Hematopoietic multipotent progenitor cell treated with erythropoietin and hydrocortisone succinate and interleukin-3 and kit ligand, for 8 days (in vitro differentiated cells): ENCODE measurements at places on chromosomes 6 and 20.
A peak's percentile ranks its signal among the peaks of the same experiment; 100 is the strongest.

DNA sequence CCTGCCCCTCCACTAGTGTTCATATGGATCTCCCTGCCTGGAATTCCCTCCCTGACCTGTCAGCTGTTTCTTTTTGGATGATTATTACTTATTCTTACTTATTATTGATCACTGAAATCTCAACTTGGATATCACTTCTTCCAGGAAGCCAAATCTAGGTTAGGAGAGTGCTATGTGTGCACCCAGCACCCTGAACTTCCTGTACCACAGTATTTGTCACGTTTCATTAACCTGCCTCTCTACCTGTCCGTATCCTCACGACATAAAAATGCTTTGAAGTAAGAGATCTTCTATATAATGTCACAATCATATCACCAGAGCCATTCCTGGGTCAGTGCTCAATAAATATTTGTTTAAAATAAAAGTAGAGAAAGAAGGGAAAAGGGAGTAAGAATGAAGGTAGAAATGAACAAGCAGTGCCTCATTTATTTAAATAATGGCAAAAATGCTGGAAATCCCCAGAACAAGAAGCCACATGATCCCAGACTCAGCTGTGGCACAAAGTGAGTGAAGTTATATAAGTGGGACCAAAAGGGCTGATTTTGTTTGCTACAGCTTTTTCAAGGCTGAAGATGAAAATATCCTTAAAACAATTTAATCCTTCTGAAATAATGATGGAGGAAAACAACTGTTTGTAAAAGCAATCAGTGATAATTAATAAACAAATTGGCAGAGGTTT lies 88.0 kb upstream of the MANEA start:
- no peak for DNase-seq

- DNase-seq: no peak
These were observed 32.6 kb upstream of the APCDD1L start for GRCh38 chr20:58547623-58548475.

DNA sequence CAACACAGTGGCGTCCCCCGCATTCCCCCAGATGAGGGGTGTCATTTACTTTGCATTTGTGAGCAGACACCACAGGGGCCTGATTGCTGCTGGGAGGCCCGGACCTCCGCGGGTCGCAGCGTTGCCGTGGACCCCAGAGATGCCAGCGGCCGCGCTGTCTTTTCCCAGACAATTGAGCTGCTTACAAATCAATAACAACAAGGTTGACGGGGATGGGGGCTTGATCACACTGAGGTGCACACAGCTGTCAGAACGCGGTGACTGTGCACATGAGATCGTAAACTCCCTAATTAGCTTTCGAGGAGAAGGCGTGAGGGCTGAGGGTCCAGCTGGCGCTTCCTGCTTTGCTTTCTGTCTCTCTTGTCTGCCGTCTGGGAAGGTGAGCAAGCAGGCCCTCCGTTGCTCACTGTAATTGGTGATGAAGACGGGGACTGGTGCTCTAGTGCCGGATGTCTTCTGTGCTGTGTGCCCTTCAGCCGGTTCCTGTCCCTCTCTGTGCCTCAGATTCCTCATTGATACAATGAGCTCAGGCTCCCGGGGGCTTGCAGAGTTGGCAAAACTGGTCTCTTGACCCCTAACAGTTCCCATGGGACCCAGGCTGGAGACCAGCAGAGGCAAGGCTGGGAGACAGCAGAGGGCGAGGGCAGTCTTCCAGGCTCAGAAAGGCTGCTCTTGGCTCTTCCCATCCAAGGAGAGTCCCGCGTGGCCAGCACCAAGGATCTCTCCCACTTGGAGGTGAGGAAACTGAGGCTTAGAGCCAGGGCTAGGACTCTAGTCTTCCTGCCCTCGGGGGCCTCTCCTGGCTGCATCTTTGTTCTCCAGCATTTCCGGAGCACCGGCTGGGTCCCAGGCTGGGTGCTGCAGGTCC lies 126.0 kb upstream of the PMEPA1 start:
- no peak for DNase-seq

DNA sequence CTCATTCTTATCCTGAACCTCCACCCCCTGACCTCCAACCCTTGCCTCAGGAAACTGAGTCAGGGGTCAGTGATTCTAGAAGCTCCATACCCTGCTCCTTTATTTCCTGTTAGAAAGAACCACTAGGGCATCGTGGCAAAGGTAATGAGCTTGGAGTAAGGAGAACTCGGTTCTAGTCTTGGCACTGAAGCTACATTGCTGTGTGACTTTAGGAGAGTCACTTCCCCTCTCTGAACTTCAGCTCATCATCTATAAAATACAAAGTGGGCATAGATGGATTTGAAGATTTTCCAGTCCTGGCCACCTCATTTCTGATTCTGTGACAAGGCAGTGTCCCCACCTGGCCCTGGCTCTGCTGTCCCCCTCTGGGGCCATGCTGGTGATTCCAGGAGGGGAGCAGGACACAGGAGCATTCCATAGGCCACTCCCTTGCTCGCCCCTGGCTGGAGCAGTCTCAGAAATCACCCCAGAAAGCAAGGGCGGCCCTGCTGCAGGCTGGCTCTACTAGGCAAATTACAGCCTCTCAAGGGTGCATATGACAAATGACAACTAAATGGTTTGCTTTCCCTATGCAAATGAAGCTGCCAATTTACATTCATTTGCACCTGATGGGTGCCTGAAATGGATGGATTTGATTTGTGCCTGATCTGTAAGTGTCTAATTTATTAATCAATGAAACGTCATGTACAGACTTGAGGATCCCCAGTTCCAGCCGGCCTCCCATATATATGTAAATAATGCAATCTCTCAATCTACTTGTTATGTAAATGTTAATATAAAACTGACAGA lies 62.2 kb downstream of the LRFN2 start:
- no peak for DNase-seq

DNA sequence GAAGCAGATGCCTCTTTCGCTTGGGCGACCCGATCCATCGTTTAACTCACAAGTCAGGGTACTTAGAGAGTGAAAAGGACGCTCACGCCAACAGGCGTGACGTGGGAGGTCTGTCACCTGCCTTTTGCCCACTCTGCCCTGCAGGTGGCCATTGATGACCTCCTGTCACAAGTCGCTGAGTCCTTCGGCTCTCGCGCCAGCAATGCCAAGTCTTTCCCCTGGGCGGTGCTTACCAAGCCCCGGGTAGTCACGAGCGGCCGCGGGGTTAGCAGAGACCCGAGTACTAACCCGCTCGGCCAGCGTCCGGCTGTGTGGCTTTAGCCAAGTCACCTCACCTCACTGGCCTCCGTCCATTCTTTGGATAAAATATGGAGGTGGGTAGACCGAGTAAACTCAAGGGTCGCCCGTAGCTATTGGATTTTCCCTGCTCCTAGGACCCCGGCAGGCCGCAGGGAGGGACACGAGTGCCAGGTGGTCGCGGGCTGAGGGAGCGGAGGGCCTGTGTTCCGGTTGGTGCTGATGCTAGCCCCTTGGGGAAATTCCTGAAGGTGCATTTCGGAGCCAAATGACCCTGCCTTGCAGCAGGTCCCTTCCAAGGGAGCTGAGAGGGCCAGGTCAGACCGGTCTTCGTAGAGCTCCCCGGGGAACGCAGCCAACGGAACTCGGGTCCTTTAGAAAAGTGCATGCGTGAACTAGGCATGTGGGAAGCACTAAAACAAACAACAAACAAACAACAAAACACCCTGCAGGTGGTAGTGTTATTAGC lies 668 bp downstream of the PKIB start:
- DNase-seq: no peak

- no peak for DNase-seq
These were observed 41.8 kb upstream of the ARFGEF2 start for GRCh38 chr20:48879612-48880245.

DNA sequence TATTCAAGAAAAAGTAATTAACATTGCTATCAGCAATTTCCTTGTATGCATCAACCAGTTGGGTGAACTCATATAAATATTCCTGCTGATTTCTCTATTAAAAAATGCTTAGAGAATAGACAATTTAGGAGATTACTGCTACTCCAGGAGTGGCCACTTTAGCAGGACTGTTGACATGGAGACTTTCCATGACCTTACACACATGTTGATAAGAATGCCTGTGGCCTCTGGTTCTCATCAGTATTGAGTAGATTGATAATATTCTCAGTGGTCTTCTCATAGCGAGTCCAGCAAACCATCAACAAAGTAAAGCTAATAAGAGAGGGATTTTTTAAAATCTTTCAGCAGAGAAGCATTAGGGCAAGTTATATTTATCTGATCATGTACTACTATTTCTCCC lies 208.4 kb upstream of the MARCKS start:
- DNase-seq: no peak

GRCh38 chr6:41371461-41371991 lies 36.1 kb downstream of the NCR2 start:
- DNase-seq: no peak

DNA sequence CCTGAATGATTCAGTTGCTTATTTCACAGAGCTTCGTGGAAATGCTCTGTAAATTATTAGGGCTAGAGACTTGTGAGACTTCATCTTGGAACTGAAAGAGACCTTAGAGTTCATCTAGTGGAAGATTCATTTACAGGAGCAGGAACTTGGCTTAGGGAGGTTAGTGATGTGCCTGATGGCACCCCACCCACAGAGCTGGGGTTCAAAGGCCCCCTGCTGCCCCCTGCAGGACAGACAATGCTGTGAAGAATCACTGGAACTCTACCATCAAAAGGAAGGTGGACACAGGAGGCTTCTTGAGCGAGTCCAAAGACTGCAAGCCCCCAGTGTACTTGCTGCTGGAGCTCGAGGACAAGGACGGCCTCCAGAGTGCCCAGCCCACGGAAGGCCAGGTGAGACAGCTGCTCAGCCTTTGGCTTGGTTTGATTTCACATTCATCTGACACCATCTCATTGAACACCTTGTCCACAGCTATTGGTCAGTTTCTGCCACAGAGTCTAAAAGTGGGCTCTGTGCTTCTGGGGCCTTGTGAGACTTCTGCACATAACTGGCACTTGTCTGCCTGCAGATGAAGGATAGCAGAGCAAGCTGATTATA lies 25.1 kb downstream of the MYBL2 start:
- DNase-seq: peak; percentile 81

GRCh38 chr6:13446381-13446780 lies 41.0 kb downstream of the GFOD1 start:
- peak; percentile 30 for DNase-seq

DNA sequence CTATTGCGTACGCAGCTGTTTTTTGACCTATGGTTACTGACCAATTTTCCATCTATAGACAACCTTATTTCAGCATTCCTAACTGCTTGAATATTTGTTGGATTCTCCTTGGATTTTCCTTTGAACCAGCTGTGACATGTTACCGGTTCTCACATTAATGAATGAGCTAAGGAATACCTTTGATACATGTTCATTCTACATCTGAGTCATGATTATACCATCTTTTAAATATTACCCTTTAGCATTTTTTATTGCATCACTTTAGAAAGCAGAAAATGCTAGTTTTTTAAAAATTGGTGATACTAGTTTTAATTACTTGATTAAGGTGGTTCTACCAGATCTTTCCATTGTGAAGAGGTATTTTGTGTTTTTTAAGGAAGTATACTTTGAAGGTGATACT lies 1.9 kb upstream of the IGF2R start:
- DNase-seq: no peak

- no peak for DNase-seq
These were observed 172.4 kb upstream of the SSTR4 start for GRCh38 chr20:22862671-22863230.

DNA sequence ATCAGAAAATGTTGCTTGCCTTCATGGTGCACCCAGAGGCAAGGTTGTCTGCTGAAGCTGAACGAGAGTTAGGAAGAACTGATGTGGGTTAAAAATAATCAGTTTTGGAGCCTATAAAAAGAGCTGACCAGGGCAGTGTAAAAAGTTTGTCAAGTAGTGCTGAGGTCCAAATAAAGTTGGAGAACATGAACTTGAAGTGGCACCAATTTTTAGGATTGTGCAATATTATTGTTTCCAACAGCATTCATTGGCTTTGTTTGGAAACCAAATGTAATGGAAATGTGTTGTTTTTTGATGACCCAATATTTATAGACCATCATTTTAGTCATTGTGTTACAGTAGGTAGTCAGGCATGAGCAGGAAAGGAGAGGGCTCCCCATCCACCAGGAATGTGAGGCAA lies 55.7 kb downstream of the GPR63 start:
- DNase-seq: no peak

DNA sequence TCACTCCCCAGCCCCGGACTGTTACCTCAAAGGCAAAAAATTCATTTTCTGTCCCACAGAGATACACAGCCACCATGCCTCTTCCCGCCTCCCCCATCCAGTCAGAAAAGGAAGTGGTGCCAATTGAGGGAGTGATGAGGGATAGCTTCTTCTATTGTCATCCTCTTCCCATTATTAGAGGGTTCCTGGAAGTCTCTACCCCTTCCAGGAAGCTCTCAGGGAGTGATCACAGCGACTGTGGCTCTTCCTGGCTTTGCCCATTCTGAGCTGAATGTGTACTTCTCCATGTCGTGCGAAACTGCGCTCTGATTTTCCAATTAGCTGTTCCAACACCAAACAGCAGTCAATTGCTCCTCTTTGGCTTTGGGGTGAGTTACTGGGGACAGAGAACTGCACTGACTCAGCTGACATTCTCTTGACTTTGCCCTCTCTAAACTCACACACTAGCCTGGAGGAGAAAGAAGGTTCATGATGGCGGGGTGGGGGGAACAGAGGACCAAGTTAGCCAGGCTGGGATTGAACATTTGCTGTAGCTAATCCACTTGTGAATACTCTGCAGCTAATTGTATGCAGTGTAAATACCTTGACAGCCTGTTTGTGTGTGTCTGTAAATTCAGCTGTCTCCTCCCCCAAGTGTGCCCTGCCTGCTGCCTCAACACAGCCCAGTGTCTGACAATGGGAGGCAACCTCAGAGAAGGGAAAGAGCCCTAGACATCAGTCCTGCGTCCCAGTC lies 2.4 kb upstream of the MDGA1 start:
- no peak for DNase-seq

DNA sequence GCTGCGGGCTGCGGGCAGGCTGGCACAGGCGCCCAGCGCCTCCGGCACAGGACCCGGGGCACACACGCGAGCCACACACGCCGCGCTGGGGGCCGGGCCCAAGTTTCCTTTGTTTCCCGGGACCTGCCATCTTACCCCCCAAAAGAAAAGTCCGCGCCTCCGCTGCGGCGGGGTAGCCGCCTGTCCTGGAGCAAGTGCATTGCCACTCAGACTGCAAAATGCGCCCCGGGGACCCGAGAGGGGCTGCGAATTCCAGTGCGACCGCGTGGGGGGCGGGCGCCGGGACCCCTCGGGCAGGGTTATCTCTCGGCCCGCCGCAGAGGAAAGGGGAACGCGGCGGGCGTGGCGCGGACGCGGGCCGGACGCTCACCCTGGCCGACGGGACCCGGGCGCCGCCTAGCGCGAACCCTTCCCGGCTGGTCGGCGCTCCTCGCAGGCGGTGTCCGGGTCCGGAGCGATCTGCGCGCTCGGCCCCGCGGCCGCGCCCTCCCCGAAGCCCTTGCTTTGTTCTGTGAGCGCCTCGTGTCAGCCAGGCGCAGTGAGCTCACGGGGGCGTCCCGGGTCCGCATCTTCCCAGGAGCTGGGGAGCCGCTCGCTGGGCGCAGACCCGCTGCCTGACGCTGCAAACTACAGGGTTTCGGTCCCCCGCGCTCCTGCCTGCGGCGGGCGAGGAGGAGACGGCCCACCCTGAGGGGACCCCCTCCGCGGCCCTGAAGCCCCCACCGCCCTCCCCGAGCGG lies 639 bp upstream of the CD24 start:
- DNase-seq: no peak

GRCh38 chr20:18276821-18277220 lies 11.5 kb upstream of the ZNF133 start:
- peak; percentile 80 for DNase-seq
